ENCODE measurements at places on chromosomes 1 and 21.

- DNase-seq = no peak
Observed at GRCh38 chr1:15989776-15990175, 13.9 kb upstream of the ZBTB17 start.

DNA sequence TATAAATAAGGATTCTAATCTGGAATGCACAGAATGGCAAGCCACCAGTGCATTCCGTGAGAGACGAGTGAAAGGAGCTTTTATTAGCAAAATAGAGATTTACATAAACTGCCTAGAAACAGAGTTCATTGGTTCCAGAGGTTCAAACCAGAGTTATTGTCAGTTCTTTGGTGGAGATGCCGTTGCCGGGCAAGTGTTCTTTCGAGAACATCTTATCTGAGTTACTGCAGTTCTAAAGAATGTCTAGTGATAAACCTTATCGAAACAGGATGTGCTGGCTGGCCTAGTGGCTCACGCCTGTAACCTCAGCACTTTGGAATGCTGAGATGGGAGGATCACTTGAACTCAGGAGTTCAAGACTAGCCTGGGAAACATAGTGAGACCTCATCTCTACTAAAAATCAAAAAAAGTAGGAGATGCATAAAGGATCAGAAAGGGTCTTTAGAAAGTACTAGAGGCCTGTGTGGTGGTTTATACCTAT, 19.9 kb upstream of the EVI5 start:
- DNase-seq = peak; percentile 93

GRCh38 chr1:109901524-109902145, 9.0 kb upstream of the CSF1 start:
- peak; percentile 76 for DNase-seq

DNA sequence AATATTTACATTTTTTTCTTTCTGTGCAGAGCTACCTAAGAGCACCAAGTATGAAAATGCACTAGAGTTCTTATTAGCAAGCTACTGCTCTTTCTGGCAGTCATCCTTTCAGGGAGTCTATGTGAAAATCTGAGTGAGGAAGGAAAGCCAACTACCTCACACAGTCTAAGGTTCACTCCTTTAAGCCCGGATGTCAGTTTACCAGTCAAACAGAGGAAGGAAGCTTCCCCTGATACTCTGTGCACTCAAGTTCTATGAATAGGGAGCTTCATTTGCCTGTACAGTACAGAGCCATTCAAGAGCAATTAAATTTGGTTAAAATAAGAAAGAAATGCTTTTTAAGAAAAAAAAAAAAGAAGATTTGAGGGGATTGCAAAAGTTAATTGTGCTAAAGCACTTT, 6.9 kb downstream of the COL11A1 start:
- no peak for DNase-seq

GRCh38 chr1:41387667-41388091, 26.4 kb downstream of the FOXO6 start:
- peak; percentile 91 for DNase-seq

DNA sequence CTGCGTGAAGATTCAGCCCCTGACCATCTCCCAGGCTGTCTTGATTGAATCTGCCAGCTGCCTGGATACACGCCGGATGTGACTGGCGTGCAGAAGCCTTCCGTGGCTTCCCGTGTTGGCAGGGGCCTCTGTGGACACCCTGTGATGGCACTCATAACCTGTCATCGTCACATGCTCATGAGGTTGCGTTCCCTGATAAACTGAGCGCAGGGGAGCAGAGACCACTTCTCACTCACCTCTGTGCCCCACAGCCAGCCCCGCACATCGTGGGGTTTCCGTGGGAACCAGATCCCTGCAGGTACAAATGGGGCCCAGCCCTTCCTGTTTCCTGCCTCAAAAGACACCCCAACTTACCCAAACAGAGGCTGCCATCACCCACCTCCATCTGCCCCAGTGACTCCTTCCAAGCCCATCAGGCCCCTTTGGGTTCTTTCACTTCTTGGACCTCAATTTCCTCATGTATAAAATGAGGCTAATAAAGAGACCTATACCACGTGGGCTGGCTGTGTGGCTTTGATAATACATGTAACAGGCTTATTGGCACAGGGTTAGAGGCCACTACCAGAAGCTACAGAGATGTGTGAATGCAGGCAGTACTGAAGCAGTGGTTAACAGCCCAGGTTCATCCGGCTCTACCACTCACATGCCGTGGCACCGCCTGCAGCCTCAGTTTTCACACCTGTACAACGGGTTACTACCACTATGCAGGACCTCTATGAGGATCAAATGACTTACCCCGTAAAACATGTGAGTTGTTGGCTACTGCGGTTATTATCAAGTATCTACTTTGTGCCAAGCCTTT, 23.6 kb downstream of the HTR6 start:
- no peak for DNase-seq

- DNase-seq = no peak
Observed at GRCh38 chr1:12616709-12617373, 1.2 kb downstream of the DHRS3 start.

- no peak for DNase-seq
Observed at GRCh38 chr1:11338284-11338924, 65.4 kb downstream of the UBIAD1 start.

- DNase-seq = no peak
Observed at GRCh38 chr1:110645821-110646735, 28.7 kb downstream of the KCNA3 start.

All from adrenal gland (tissue), 19 donors.